ENCODE measurements at places on chromosomes 6 and 20. TPM values are rescaled to one million over a fixed set of nuclear protein-coding genes. Genes with fewer than 3 reads are reported as not detected.
A peak's percentile ranks its signal among the peaks of the same experiment; 100 is the strongest.

GRCh38 chr20:49896204-49896603, 19.1 kb downstream of the SPATA2 start:
- no peak overlapping the region for H3K4me3 ChIP-seq
- H3K4me1 ChIP-seq: peaks cover 29% of the 10 kb centered on the region
- DNase-seq: no peak
- H3K27me3 ChIP-seq: no peaks in the 10 kb centered on the region
- H3K36me3 ChIP-seq: no peaks in the 10 kb centered on the region

The RAET1E gene
- total RNA-seq: not detected

The STMN3 gene
- 101 TPM for total RNA-seq

- no peaks in the 10 kb centered on the region for H3K27me3 ChIP-seq
- H3K4me3 ChIP-seq: no peak overlapping the region
- no peaks in the 10 kb centered on the region for H3K36me3 ChIP-seq
- H3K27ac ChIP-seq: no peak overlapping the region
- H3K4me1 ChIP-seq: no peaks in the 10 kb centered on the region
Observed at GRCh38 chr20:51578145-51578459, 35.6 kb upstream of the NFATC2 start.

GRCh38 chr6:96841345-96841744, 4.1 kb upstream of the GPR63 start:
- peaks cover 22% of the 10 kb centered on the region for H3K27me3 ChIP-seq
- no peak overlapping the region for H3K4me3 ChIP-seq
- no peak overlapping the region for H3K27ac ChIP-seq
- H3K36me3 ChIP-seq: no peaks in the 10 kb centered on the region
- no peak for DNase-seq

The RUNX2 gene
- total RNA-seq: 0.16 TPM

DNA sequence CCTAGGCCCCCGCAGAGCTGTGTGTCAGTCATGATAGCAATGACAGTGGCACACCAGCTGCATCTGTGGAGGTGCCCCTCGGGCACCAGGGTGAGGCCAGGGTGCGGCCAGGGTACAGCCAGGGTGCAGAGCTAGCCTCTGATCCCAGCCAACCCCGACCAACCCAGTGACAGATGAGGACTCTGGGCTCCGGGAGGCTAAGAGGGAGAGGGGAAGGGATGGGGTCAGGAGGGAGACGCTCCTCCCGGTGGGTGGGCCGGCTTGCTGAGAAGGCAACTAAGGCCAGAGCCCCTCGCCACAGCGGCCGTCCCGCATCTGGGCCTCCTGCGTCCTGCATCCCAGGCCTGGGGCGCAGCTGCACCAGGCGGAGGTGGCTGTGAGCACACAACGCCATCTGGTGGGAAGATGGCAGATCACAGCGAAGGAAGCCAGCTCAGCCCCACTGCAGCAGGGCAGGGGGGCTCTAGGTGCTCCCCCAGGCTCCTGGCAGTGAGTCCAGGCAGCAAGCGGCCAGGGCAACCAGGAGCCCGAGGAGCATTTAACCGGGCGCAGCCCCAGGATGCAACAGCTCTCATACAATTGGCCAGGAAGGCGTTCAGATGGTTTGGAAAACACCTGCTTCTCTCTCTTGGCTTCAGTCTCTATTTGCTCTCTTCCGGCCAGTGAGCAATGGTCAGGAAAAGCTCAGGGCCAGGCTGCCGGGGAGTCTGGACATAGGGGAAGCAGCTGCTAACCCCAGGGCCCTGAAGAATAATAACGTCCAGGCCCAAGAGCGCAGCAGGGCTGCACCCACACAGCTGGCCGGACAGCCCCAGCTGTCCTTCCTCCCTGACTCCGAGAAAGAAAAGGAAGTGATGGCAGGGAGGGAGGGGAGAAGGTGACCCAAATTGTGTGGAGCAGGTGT, 169.4 kb downstream of the TAF4 start:
- peak overlapping the region; percentile 50 for H3K27ac ChIP-seq
- no peaks in the 10 kb centered on the region for H3K36me3 ChIP-seq
- H3K4me1 ChIP-seq: no peaks in the 10 kb centered on the region
- no peak overlapping the region for H3K4me3 ChIP-seq

The RHAG gene
- total RNA-seq: not detected

- no peak for DNase-seq
- peak overlapping the region; percentile 96 for H3K4me3 ChIP-seq
- H3K4me1 ChIP-seq: peaks cover 31% of the 10 kb centered on the region
- peaks cover 7% of the 10 kb centered on the region for H3K27me3 ChIP-seq
- peaks cover 3% of the 10 kb centered on the region for H3K36me3 ChIP-seq
Observed at GRCh38 chr20:45934046-45934585, 367 bp upstream of the PCIF1 start.

GRCh38 chr20:44609006-44609515, 26.7 kb downstream of the PKIG start:
- H3K36me3 ChIP-seq: no peaks in the 10 kb centered on the region
- no peak overlapping the region for H3K4me3 ChIP-seq
- H3K27ac ChIP-seq: no peak overlapping the region
- H3K27me3 ChIP-seq: no peaks in the 10 kb centered on the region

The LKAAEAR1 gene
- not detected for total RNA-seq

GRCh38 chr6:79384845-79385244, 150.4 kb upstream of the HMGN3 start:
- no peaks in the 10 kb centered on the region for H3K27me3 ChIP-seq
- H3K36me3 ChIP-seq: no peaks in the 10 kb centered on the region
- H3K4me3 ChIP-seq: no peak overlapping the region

Data from neural crest cell (in vitro differentiated cells).